ENCODE measurements at places on chromosomes 13 and 19.
A peak's percentile ranks its signal among the peaks of the same experiment; 100 is the strongest.

DNA sequence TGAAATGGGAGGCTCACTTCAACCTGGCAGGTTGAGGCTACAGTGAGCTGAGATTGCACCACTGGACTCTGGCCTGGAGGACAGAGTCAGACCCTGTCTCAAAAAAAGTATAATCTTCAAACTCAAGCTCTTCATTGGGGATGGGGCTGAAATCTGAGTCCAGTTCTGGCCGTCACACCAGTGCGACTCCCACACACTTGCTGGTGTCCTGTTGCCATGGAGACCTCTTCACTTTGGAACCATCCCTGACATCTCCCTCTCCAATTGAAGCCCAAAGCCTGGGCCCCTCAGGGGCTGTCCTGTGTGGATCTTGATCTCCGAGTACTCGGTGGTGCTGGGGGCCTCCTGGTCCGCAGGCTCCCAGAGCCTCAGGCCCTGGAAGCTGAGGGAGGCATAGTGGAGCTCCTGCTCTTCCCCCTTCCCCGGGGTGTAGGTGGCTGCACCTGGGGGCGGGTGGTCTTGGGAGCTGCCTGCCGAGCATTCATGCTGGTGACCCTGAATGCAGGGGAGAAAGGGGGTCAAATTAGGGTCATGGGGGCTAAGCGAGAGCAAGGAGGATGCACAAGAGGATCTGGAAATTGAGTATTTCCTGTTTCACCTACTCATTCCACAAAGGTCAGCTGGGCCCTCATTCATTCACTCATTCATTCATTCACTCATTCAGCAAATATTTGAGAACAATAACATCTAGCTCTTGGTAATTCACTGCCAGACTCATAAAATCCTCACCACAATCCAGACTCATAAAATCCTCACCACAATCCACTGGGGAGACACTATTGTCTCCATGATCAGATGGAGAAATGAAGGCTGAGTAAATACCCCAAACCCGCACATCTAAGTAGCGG is 11.0 kb downstream of the SIGLEC11 start:
- DNase-seq: no peak

GRCh38 chr13:95226050-95226449 is 75.2 kb downstream of the ABCC4 start:
- no peak for DNase-seq

GRCh38 chr19:16327501-16327900 is 2.9 kb downstream of the KLF2 start:
- no peak for DNase-seq

DNA sequence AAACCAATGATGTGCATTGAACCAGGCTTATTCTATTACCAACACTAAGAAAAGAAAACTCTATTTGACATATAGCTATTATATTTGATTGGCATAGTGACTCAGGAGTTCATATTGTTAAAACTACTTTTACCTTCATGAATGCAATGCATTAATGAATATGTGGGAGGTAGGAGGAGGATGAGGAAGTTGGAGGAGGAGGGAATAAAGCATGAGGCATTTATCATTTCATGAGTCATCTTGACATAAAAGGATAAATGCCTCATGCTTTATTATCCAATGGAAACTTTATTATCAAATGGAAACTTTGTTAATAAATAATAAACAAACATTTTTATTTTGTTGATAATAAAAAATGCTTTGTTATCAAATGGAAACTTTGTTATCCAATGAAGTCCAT is 116.5 kb downstream of the SPRY2 start:
- peak; percentile 6 for DNase-seq

DNA sequence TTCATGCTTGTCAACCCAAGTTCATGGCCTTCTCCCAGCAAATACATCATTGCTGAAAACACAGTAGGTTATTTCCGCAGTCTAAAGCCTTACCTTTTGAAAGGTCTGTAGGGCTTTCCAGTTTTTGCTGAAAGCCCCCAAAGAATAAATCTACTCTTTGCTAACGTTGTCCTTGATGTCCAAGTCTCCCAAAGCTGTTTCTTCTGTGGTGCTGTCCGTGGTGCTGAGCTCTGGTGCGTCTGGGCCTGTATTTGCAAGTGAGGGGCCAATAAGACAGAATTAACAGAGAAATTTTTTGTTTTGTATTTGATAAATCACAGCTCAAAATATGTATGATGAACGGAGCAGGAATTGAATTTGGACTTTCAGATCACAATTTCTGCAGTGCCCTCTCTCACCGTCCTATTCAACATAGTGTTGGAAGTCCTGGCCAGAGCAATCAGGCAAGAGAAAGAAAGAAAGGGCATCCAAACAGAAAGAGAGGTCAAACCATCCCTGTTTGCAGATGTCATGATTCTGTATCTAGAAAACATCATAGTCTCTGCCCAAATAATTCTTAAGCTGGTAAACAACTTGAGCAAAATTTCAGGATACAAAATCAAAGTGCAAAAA is 9.8 kb upstream of the LGALS16 start:
- peak; percentile 5 for DNase-seq

GRCh38 chr19:4707956-4708650 is 15.5 kb downstream of the DPP9 start:
- peak; percentile 22 for DNase-seq

DNA sequence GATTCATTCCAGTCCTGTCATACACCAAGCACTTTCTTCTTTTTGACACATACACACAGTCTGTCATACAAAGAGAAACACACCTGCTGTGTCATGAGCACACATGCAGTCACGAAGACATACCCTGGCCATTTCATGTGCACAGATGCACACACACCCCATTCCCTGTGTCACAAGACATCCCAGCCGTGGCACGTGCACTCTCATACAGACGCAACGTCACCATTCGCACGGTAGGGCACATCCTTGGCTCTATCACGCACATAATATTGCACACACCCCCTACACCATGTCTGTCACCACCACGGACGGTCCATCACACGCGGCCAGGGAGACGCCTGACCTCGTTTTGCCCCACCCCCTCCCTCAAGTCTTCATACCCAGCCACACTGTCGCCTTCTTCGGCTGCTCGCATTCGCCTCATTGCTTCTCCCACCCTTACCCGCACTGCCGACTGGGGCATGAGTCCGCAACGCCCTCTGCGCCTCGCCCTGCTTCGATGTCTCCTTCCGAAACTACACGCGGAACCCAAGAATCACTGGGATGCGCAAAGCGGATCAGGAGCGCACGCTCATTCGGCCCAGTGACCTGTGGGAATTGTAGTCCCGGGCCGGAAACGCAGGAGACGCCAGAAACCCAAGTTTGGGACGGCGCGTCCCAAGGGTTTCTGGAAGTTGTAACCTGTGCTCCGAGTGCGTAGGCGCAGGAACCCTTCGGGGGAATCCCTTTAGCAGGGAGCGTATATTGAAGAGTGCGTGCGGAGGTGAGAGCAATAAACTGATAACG is 6.8 kb upstream of the ZNF283 start:
- peak; percentile 34 for DNase-seq

- DNase-seq: no peak
Measured at GRCh38 chr19:3508771-3509535, 2.8 kb downstream of the FZR1 start.

- DNase-seq: no peak
Measured at GRCh38 chr13:21549633-21550032, 54.3 kb downstream of the MICU2 start.

DNA sequence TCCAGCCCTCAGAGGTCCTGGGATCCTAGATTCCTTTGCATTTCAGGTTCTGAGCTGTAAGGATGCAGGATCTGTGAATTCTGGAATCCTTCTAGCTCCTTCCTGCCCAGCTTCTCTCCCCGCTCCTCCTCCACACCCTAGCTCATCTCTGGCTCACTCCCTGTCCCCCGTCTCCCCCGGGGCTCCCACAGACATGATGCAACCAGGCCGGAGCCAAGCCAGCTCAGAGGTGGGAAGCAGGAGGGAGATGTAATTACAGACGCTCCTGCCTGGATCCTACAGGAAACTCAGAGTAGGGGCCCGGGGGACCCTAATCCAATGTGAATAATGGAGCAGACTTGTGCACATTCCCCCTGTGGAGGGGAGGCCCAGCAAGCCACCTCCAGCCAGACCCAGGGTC is 4.5 kb downstream of the GNG8 start:
- DNase-seq: peak; percentile 80

GRCh38 chr13:93625536-93625935 is 398.9 kb downstream of the GPC6 start:
- no peak for DNase-seq

GRCh38 chr13:108033800-108034707 is 181.3 kb downstream of the LIG4 start:
- DNase-seq: no peak

GRCh38 chr19:39144290-39145071 is 18.9 kb downstream of the PAK4 start:
- no peak for DNase-seq

DNA sequence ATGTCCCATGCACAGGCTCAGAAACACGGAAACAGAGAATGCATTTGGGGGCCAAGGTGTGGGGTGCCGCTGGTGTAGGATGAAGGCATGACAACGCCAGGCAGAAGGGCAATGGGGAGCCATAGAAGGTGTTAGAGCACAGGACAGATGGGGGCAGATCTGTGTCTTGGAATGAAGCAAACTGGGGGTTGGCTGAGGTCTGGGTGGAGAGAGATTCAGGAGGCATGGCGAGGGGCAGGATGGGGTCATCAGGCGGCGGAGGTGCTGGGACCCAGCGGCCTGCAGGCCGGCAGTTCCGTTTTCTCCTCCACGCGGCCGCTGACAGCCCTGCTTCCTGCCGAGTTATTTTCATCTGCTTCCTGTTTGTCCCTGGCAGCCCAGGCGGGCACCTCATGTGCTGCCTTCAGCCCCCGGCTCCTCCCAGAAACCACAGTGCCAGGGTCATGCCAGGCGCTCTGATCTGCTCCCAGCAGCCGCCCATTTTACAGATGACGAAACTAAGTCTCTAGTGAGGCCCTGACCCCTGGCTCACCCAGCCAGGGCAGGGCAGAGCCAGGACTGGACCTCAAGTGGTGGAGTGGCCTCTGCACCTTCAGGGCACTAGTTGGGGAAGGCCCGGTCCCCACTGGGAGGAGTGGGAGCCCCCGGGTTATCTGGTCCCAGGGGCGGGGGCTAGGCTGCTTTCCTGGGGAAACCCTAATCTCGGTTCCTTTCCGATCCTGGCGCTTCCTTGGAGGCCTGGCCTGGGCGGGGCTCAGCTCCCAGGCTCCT is 2.2 kb downstream of the ARHGAP45 start:
- no peak for DNase-seq

- DNase-seq: peak; percentile 15
Measured at GRCh38 chr13:52845766-52846566, 2.5 kb downstream of the PCDH8 start.

- DNase-seq: peak; percentile 66
Measured at GRCh38 chr13:78102121-78102677, 183.6 kb upstream of the EDNRB start.

GRCh38 chr13:34914416-34914815 is 27.7 kb upstream of the NBEA start:
- DNase-seq: no peak

GRCh38 chr13:65460136-65460535 is 1770.0 kb downstream of the PCDH9 start:
- peak; percentile 1 for DNase-seq

DNA sequence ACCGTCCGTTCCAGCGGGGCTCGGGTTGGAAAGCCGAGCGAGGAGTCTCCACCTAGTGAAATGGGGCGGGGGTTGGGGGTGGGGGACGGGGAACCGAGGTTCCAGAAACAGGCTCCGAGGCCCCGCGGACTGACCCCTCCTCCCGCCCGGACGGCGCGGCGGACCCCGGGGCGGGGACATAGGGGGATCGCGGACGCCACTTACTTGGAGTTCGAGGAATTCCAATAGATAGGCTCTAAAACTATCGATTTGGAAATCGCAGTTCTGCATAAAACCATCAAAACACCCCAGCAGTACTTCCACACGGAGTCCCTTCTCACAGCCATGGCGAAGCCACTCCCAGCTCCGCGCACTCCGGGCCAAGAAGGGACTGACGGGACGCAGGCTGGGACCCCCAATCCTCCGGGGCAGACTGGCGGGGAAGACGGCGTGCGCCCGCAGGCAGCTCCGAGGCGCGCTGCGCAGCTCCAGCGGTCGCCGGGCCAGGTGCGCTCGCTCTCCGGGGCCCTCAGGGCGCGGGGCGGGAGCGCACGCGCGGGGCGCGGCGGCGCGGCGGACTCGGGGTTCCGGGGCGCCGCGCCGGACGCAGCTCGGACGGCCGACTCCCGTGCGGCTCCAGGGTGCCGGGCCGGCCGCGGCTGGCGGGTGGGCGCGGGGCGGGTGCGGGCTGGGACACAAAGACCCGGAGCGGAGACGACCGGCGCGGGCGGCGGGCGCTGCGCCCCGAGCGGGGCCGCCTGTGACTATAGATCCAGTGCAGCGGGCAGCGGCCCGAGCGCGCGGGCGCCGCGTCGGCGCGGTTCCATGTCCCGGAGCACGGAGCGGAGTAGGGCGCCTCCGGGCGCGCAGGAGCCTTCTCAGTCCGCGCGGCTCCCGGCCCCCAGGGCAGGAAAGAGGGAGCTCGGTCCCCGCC is 567 bp downstream of the EFNB2 start:
- DNase-seq: peak; percentile 20

DNA sequence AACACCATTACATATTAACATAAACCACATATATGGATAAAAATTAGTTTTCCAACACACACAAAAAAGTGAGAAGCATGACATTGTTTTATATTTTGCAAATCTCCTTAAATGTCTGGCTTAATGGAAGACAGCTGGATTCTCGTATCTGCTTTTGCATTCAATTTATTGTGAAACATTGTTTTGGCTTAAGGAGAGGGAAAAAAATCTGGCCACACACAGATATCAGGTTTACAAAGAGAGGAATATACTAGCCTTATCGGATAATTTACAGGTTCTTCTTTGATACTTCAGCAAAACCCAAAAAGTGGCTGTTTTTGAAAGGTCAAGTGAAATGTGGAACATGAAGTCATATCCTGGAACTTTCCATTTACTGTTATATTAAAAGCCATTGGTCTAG is 523.5 kb upstream of the ARGLU1 start:
- no peak for DNase-seq

DNA sequence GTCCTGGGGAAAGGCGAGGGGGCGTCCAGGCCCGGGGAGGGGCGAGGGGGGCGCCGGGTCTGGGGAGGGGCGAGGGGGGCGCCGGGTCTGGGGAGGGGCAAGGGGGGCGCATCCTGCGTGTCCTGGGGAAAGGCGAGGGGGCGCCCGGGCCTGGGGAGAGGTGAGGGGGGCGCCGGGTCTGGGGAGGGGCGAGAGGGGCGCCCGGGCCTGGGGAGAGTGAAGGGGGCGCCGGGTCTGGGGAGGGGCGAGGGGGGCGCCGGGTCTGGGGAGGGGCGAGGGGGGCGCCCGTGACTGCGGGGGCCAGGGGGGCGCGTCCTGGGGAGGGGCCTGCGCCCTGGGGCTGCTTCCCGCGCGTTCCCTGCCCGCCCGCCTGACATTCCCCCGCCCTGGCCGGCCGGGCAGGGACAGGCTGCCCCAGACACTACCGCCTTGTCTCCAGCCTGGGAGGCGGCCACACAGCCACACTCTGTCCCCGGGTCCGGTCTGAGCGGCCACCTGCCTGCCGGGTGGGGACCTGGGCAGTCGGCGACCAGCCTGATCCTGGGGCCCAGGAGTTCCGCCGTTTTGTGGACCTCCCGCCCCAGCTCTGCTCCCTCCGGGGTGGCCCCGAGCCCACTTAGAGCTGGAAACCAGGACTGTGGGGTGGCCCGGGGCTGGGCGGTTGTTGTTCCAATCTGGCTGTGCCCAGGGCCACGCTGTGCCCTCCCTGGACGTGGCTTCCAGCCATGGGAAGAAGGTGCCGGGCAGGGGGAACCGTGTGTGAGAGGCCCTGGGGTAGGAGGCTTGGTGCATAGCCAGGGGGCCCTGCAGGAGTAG is 11.8 kb downstream of the PALM start:
- no peak for DNase-seq

- no peak for DNase-seq
Measured at GRCh38 chr13:110231348-110232047, 75.5 kb downstream of the COL4A1 start.

Data from GM03348 (cell line).